ENCODE measurements at places on chromosomes 12 and 14.

- no peak for DNase-seq
Observed at GRCh38 chr14:87409393-87409792, 583.6 kb downstream of the GALC start.

DNA sequence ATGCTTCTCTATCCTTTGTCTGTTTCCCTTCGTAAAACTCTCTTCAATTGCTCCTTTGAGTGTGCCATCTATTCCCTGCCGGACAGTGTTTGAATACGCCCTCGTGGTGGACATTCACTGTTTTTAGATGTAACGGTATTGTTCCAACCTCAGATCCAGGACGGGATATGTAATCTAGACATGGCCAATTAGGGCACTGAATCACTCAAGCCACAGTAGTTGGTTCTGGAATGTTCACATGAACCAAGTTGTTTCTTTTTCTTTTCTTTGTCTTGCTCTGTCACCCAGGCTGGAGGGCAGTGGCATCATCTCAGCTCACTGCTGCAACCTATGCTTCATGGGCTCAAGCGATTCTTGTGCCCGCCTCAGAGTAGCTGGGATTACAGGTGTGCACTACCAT lies 204.2 kb upstream of the PLXNC1 start:
- DNase-seq = no peak

DNA sequence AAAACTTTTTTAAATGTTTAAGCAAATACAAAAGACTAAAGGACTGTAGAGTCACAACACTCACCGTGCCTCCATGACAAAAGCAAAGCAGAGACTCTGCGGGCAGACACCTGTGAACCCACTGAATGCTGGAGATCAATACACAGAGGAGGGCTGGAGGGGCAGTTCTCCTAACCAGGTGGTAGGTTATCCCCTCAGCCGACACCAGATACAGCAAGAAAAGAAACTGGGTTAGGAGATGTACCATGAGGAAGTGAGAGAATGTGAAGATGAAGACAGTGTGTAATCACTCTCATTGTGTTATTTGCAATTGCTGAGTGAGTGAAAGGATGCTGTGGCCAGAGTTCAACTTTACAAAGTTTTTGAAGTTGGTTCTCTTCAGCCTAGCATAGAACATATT lies 480.3 kb downstream of the BCL11B start:
- no peak for DNase-seq

GRCh38 chr12:84702001-84702400 lies 210.6 kb downstream of the SLC6A15 start:
- DNase-seq = no peak

DNA sequence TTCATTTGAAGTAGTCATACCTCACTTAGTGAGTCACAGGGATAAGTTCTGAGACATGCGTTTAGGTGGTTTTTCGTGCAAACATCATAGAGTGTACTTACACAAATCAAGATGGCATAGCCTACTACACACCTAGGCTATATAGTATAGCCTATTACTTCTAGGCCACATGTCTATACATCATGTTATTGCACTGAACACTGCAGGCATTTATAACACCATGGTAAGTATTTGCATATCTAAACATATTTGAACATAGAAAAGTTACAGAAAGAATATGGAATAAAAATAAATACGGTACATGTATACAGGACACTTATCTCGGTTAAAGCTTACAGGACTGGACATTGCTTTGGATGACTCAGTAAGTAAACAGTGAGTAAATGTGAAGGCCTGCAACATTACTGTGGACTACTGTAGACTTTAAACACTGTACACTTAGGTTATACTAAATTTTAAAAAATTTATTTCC lies 670.6 kb downstream of the SLC16A7 start:
- no peak for DNase-seq

DNA sequence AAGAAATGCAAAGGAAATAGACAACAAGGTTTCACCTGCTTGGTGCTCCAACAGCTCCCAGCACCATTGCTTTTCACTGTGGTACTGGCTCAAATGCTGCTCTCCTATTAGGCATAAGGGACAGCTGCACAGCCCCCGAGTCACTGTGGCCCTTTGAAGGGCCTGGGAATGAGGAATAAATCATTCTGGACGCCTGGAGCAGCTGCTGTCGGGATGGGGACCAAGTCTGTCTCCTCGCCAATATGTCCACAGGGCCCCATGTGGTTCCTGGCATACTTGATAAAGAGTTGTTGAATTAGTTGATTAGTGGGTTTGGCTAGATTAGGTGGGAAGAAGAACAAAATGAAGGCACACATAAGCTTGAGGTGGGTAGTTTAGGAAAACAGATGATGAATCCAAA lies 13.1 kb upstream of the NGB start:
- no peak for DNase-seq

DNA sequence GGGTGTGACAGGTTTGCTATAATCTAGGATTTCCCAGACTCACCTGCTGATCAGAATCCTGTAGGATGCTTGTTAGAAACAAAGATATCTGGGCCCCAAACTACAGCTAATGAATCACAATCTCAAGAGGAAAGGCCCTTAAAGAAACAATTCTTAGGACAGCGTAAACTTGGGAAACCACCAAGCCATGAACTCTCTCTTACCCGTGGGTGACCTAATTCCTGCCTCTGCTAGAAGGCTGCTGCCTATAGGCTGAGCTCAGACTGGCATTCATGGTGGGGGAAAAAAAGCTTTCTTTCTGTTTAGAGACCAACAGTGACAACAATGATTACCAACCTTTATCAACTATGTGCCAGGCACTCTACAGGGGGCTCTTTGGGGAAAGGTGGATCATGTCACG lies 213.9 kb upstream of the FKBP4 start:
- no peak for DNase-seq

- no peak for DNase-seq
Observed at GRCh38 chr14:93628048-93628447, 160.2 kb downstream of the PRIMA1 start.

- no peak for DNase-seq
Observed at GRCh38 chr12:6214633-6215032, 14.4 kb downstream of the CD9 start.

DNA sequence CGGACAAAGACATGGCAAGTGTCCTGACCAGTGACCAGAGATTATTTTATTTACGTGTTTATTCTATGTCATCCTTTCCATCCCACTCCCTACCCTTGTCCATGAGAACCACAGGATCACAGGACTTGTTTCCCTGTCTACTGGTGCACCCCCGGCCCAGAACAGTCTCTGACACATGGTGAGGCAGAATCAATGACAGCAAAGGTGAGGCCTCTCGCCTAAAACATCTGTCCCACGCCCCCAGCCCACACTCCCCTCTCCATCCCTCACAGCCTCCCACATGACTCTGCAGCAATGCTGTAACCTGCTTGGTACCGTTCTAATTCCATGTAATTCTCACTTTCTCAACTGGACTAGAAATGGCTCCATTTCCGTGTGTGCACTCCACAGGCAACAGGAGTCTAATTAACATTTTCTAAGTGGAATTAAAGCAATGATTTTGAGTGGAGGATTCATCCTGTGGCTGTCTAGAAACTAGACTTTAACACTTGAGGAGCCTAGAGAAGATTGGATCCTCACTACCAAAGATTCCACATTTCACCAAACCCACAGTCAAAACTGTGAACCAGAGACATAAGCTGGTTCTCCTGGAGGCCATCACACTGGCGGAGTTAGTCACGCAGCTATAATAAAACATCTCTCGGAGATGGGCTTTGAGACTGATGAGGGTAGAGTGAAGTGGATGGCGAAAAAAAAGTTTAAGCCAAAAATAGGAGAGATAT lies 150.1 kb downstream of the PIWIL1 start:
- no peak for DNase-seq

DNA sequence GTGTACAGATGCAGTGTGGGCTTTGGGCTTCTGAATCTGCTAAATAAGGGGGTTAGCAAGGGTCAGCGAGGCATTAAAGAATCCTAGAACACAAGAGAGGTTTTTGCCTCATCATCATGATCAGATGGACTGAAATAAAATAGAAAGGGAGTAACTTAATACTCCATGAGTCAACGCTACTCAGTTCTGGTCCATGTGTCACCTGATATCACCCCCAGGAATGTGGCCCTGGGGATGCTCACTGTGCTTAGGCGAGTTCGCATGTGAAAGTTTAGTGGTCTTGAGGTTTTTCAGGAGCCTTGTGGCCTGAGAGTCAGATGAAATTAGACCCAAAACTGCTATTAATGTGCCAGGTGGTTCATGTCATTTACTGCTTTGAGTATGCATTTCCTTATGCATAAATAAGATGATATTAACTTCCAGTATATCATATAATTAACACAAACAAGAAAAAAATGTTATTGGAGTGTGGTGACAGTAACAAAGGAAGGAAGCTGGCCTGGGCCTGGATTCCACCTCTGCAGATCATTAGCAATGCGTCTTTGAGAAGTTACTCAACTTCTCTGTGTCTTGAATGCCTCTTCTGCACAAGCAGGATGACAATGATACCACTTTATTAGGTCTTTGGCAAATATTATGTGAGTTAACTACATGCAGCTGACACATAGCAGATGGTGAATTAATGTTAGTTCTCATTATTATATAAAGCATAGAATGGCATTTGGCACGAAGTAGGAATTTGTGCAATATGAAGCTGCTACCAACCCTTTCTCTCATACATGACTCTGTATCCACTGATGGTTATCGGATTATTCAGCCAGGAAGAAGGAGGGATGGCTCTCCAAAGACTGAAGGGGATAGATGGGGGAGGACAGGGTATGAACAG lies 1272.6 kb downstream of the AACS start:
- DNase-seq = no peak

- no peak for DNase-seq
Observed at GRCh38 chr14:92848887-92849286, 54.8 kb downstream of the GOLGA5 start.

DNA sequence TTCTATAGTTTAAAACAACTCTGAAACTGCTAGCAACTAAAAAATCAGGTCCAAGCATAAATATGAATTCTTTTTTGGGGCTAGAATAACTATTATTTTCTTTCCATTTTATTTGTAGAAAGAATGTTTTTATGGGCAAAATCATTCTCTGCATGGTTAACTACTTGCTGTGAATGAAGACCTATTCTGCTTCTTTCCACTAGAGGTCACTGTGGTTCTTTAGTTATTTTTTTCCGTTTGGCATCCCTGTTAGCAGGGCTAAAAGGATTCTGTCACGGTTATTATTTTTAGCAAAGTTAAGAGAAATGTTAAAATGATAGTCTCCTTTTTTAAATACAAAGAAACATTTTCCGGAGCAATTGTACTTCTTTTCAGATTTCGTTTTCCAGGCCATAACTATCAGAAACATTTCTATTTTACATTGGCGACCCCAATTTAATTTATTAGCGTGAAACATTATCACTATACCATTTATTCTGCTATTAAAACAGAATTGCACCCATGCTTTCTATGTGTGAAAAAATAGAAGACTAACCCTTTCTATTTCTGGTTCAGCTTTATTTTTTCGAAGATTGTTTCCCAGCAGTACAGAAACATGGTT lies 404.8 kb downstream of the ATP23 start:
- no peak for DNase-seq

- DNase-seq = no peak
Observed at GRCh38 chr12:107845226-107845979, 70.9 kb downstream of the ASCL4 start.

GRCh38 chr12:1719139-1719538 lies 28.3 kb downstream of the ADIPOR2 start:
- DNase-seq = no peak

GRCh38 chr12:90622431-90622830 lies 332.5 kb downstream of the CCER1 start:
- DNase-seq = no peak

GRCh38 chr14:31090883-31091764 lies 64.9 kb upstream of the STRN3 start:
- DNase-seq = peak; percentile 62

GRCh38 chr12:27293463-27293862 lies 39.2 kb upstream of the BMAL2 start:
- no peak for DNase-seq

DNA sequence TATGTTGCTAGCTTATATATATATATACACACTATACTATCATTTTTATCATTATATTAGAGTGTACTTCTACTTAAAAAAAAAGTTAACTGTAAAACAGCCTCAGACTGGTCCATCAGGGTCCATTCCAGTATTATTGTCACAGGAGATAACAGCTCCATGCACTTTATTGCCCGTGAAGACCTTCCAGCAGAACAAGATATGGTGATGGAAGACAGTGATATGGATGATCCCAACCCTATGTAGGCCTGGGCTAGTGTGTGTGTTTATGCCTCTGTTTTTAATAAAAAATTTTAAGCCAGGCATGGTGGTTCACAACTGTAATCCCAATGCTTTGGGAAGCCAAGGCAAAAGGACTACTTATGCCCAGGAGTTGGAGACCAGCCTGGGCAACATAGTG lies 86.2 kb downstream of the GCH1 start:
- no peak for DNase-seq

GRCh38 chr12:89189448-89189847 lies 162.9 kb downstream of the DUSP6 start:
- no peak for DNase-seq

DNA sequence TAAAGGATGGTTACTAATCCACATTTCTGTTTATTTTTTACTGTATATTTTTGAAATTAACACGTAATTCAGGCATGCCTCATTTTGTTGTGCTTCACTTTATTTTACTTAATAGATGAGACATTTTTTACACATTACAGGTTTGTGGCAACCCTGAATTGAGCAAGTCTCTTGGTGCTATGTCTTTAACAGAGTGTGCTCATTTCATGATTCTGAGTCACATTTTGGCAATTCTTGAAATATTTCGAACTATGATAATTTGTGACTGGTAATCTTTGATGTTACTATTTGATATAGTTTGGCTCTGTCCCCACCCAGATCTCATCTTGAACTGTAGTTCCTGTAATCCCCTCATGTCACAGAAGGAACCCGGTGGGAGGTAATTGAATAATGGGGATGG lies 1120.5 kb upstream of the FLRT2 start:
- no peak for DNase-seq

DNA sequence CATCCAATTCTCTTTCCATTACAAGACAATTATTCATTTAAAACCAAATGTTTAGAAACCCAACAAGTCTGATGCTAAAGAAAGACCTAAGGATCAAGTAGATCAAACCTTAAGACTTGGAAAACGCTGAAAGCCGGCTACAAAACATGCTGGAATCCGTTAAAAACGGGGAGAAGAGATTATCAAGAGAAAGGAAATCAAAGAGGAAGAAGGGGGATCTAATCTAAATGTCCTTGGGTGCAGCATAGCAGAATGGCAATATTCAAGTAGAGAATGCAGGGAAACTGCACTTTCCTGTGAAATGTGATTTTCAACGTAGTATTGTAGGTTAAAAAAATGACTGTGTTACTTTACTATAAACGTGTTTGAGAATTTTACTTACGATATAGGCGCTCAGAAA lies 1.3 kb downstream of the PPP1R13B start:
- no peak for DNase-seq

GRCh38 chr12:93784339-93785086 lies 107.3 kb downstream of the CRADD start:
- DNase-seq = peak; percentile 31
